ENCODE measurements at places on chromosomes 12 and 14.

- DNase-seq: no peak
Observed at GRCh38 chr14:69360438-69361108, 37.5 kb downstream of the ERH start.

DNA sequence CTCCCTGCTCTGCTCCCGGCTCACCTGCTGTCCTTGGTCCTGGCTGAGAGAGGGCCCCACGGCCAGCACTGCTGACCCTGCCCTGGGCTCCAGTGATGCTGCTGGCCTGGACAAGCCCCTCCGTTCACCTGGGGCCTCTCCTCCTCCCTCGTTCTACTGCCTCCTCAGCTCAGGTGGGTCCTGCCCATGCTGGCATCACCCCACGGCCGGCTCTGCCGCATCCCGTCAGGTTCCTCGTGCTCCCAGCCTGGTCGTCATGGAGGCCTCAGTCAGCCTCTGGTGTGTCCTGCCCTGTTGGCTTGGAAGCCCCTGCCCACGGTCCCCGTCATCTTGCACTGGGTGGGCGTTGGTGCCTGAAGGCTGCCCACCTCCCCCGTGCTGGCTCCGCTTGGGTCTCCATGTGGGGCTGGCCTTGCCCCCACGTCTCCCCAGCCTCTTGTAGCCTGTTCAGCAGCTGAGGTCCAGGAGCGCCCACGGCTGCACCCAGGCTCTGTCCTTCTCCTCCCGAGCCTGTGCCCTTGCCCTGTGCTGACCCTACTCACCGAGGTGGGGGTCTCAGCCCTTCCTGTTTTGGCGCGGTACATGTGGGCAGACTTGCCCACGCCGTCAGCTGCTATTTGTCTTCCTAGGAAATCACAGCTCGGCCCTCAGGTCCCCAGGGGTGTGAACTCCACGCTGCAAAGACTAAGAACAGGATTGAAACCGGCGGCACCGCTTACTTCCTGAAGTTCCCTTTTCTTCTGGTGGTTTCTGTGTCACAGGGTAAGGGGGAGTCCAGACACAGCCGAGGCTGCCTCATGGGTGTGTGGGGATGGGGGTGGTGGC, 121.6 kb downstream of the TMEM121 start:
- DNase-seq: no peak

- no peak for DNase-seq
Observed at GRCh38 chr14:95137164-95137803, 20.0 kb downstream of the DICER1 start.

GRCh38 chr12:21962236-21962635, 21.0 kb upstream of the ABCC9 start:
- no peak for DNase-seq

DNA sequence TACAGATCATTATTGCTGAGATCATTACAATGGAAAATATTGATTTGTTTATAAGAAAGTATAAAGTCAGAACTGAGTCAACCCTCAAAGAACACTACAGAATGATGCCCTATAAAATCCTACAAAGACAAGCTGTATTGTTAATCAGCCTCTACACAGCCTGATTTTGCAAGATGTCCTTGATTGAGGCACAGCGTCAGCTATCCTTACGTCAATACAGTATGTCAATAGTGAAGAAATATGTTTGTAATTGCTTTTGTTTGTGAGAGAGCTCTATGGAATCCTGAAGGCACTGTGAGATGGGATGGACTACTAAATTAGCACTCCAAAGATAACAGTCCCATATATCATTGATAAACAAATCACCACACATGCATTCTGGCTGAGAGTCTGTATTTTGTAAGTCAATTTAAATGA, 70.7 kb downstream of the RASSF9 start:
- DNase-seq: no peak

- no peak for DNase-seq
Observed at GRCh38 chr12:42758806-42759205, 169.3 kb upstream of the PRICKLE1 start.

DNA sequence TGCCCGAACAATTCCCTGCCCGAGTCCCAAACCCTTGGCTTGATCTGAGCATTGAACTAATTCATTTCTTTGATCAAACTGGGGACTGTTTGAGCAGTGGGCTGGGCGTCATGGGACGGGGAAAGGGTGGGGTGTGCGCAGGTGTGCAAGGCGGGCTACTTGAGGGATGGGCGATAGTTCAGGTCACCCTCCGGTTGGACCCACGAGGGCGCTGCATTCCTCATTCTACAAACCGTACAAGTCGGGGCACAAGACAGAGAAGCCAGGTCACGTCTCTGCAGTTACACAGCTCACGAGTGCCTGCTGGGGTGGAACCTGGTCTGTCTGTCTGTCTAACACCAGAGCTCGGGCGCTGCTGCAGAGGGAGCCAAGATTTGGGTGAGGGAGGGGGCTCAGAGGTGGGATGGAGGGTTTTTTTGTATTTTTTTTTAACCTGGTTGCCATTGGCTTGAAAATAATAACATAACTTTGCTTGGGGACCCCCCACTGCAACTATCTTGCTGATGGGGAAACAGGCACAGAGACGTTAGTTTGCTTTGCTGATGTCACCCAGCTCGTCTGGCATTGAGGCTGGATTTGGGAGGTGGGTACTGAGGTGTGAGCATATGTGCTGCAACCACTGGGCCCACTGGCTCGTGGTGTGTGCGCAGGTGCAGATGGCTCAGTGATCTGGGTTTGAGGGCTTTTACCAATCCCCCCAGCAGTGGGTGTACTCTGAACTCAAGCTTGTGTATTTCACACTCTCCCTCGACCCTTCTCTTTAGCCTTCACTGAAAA, 7.6 kb upstream of the RTL1 start:
- DNase-seq: no peak

- DNase-seq: no peak
Observed at GRCh38 chr14:90656973-90657372, 159.3 kb downstream of the TTC7B start.

DNA sequence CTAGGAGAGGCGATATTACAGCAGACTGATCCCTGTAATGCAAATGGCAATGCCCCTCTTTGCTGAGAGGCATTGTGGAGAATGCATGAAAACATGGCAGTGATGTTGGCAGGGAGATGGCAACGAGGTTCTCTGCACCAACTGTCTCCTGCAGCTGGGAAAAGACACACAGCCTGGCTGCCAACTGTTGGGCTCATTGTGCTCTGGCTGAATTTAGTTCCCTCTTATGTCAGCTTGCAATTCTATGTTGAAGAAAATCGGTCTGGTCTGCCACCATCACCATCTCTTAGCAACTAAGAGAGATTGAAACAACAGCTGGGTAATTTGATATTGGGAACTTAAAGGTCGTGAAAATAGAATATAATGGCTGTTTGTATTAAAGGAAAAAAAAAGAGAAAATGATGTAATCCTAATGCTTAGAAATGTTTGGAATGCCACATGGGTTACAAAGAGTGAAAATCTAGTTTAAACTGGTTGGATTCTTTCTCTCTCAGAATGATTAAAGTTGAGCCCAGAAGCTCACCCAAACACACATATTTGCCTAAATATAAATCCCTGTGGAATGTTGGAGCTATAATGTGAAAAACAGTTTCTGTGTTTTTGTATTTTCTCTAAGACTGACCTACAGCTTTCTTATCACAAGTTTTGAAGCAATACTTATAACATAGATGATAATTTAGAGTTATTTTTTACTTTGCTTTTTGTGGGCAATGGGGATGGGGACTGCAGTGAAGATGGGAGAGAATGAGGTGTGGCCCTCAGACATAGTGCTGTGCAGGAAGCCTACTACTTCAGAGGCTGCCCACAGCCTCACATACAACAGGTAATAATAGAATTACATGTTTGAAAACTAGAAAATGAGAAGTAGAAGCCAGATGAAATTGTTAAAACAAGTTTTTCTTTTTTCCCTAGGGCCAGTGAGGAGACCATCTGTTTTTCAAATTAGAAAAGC, 143.7 kb downstream of the AKAP6 start:
- peak; percentile 54 for DNase-seq

- DNase-seq: no peak
Observed at GRCh38 chr12:76276499-76277151, 71.6 kb downstream of the BBS10 start.

- DNase-seq: no peak
Observed at GRCh38 chr12:93722835-93723567, 45.8 kb downstream of the CRADD start.

- DNase-seq: no peak
Observed at GRCh38 chr14:56212521-56212920, 94.3 kb downstream of the PELI2 start.

DNA sequence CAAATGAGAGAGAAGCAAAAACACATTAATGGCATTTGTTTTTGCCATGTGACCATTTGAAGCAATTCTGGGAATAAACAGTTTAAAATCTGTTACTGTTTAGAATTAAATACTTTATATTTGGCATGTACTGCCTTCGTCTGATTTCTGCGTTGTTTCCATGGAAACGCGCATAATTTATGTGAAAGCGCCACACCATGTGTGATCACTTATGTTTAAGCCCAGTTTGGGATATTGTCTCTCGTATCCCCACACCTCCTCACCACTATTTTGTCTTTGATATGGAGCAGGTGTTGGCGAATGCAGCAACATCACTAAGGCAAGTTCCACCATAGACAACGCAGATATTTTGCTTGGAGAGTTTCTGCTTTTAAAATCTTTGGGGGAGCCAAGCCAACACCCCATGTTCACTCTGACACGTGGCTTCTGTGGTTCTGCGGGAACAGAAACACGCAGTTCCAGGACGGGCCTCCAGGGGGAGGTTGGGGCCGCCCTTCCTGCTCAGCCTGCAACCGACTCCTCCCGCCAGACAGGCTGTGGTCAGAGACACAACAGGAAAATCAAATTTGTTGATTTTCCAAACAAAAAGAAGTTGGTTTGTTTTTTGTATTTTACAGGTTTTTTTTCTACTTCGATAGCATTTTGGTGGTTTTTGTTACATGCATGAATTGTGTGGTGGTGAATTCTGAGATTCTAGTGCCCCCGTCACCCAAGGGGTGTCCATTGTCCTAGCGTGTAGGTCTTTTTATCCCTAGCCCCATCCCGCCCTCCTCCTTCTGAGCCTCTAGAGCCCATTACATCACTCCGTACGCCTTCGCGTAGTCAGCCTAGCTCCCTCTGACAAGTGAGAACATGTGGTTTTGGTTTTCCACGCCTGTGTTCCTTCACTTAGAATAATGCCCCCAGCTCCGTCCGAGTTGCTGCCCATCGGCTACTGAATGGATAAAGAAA, 101.9 kb upstream of the SFSWAP start:
- DNase-seq: peak; percentile 27

DNA sequence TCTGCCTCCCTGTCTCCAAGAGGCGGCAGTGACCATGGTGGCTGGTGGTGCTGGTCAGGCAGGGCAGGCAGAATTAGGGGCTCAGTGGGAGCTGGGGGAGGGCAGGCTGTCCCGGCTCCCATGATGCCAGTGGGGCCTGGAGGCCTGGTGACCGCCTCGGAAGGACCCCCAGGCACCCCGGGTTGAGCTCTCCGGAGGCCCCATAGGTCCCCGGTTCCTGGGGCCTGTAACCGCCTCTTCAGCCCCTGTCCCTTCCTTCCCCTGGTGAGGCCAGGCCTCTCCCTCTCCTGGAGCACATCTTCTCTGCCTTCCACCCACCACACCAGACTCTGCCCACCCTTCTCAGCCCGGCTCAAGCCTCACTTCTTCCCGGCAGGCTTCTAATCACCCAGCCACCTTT, 117.7 kb upstream of the GSC start:
- DNase-seq: no peak

DNA sequence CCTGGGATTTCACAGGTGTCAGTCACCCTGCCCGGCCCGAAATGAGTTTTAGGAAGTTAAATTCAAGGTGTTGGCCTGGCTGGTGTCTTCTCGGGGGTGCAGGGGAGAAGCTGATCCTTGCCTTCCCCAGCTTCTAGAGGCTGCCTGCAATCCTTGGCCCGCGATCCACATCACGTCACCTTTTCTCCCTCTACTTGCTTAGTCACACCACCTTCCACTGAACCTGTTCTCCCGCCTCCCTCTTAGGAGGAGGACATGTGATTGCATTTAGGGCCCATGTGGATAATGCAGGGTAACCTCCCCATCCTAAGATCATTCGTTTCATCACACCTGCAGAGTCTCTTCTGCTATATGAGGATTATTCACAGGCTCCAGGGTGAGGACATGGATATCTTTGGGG, 25.4 kb upstream of the ATXN2 start:
- no peak for DNase-seq

DNA sequence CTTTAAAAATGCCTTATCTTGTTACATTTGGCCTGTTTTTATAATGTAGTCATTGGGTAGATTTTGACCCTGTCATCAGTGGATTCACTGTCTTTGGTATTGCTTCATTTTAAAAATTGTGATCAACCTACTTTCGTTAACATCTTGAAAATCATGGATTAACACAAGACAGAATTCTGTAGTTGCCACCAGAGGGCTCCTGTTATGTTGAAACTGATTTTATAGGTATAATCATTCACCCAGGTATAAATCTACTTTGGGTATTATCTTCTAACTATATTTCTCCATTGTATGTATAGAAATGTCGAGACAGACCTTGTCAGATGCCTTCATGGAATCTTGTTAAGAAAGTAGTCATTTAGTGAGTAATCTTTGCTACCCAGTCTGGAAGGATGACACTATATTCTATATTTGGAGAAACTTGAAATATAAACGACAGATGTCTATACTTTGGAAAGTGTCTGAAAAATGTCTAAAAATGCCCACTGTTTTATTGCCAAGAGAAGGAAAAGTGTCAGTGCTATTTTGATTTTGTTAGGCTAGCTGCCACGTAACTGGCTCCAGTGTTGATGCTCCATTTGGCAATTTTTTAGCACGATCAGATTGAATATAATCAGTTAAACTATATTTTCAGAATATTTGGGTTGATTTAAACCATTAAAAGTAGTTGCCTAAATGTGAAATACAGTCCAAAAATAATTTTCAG, 129.4 kb downstream of the PELI2 start:
- DNase-seq: no peak

DNA sequence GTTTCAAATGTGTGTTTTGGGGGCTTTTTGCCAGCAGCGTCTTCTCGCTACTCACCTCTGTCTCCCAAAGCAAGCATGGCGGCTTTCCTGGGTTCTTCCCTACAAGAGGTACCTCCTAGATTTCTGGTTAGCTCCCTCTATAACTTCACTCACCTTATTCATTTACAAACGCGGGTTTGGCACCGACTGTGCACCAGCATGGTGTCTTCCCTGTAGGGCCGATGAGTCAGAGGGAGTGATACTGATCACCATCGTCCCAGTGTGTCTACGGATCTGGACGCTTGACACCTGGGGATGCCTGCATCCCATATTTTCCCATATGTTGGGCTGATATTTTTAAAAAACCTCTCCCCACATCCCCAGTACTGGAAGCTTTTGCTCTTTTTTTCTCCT, 8.0 kb upstream of the SERPINA12 start:
- no peak for DNase-seq

Data from AG09319 (cell line).